Activated CD8-positive, alpha-beta T cell treated with anti-CD3 and anti-CD28 coated beads for 36 hours (primary cell): ENCODE measurements at places on chromosomes 2 and 18. TPM values are rescaled to one million over a fixed set of nuclear protein-coding genes. Genes with fewer than 3 reads are reported as not detected.

The STAT4 gene
- total RNA-seq = 72.2 TPM

DNA sequence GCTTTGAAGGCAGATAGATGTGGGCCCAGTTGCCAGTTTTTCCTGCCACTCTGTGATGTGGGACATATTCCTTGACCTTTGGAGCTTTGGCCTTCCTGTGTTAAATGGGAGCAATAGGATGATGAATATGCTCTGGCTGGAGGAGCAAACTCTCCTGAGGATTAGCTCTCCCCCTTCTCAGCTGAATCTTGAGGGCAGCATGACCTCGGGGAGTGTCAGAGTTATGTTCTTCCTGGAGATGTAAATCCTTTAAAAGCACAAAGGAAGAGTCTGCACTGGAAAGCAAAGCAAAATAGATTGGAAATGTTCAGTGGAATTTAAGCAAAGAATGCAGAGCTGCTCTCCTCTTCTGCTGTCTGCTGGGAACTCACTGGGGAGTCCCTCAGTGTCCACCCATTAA lies 160.1 kb downstream of the ALK start:
- no peaks in the 10 kb centered on the region for H3K27me3 ChIP-seq
- H3K4me3 ChIP-seq = no peak overlapping the region
- H3K36me3 ChIP-seq = no peaks in the 10 kb centered on the region
- H3K4me1 ChIP-seq = no peaks in the 10 kb centered on the region
- DNase-seq = no peak

DNA sequence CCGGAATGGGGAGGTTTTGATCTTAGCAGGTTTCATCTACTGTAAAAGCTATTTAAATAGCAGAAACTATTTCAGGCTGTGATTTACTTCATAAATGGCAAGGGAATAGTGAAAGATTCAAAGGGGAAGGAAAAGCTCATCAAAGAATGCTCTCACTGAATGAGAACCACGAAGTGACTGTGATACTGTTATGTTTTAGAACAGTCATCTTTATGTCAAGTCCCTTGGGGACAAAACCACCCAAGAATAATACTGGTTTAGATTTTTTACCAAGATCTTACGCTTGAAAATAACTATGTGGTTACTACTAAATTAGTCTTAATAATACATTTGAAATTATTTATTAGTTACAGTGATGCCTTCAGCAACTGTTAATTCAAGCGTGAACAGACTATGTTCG lies 28.1 kb downstream of the FARSB start:
- H3K36me3 ChIP-seq = peaks cover 51% of the 10 kb centered on the region
- H3K27ac ChIP-seq = no peak overlapping the region
- H3K4me1 ChIP-seq = no peaks in the 10 kb centered on the region
- no peaks in the 10 kb centered on the region for H3K27me3 ChIP-seq

GRCh38 chr2:126894082-126894481 lies 4.6 kb upstream of the TEX51 start:
- no peaks in the 10 kb centered on the region for H3K36me3 ChIP-seq
- no peak overlapping the region for H3K27ac ChIP-seq
- no peak for DNase-seq
- no peaks in the 10 kb centered on the region for H3K4me1 ChIP-seq

GRCh38 chr2:8923183-8923582 lies 80.3 kb downstream of the MBOAT2 start:
- H3K36me3 ChIP-seq = no peaks in the 10 kb centered on the region
- no peak overlapping the region for H3K4me3 ChIP-seq
- no peak overlapping the region for H3K27ac ChIP-seq
- peaks cover 1% of the 10 kb centered on the region for H3K27me3 ChIP-seq
- no peak for DNase-seq

DNA sequence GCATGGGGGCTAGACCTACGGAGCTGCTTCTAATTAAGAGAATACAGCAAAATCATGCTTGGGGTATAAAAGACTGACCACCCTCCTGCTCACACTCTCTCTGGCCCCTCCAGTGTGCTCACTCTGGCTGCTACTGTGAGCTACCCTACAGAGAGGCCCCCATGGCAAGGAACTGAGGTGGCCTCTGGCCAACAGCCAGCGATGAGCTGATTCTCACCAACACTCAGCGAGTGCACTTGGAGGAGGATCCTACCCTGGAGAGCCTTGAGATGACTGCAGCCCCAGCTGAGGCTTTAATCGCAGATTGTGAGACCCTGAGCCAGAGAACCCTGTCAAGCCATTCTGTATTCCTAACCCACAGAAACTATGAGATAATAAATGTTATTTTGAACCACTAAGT lies 88.2 kb downstream of the GFPT1 start:
- H3K27me3 ChIP-seq = peaks cover 6% of the 10 kb centered on the region
- no peak overlapping the region for H3K27ac ChIP-seq
- DNase-seq = no peak
- H3K36me3 ChIP-seq = no peaks in the 10 kb centered on the region
- no peak overlapping the region for H3K4me3 ChIP-seq

DNA sequence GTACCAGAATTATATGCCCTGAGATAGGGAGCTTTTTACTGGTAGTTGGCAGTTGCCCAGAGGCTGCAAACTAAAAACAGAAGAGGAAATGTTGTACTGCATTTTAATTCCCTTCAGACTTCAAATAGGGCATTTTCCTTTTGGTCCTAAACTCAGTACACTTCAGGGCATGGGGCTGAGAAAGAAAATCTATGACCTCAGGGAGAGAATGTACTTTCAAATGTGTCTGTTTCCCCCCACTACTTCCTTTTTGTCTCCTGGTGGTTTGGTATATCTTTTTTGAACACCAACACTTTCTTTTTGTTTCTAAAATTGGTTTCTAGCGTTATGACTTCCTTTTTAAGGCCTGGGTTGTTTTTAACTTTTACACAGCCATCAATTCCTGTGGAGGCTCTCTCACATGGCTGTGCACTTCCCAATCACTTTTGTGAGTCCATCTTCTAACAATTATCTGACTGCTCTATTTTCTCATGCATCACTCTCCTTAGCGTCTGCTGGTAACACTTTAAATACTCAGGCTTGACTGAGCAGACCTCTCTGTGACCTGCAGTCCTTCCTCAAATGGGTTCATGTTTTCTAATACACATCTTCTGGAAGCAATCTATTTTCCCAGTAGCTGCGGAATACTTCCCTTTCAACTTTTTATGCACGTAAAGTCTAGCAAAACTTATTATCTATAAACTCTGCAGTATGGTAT lies 596.0 kb downstream of the LRP1B start:
- H3K36me3 ChIP-seq = no peaks in the 10 kb centered on the region
- H3K27ac ChIP-seq = no peak overlapping the region
- H3K27me3 ChIP-seq = no peaks in the 10 kb centered on the region
- H3K4me3 ChIP-seq = no peak overlapping the region

The SKOR2 gene
- not detected for total RNA-seq

DNA sequence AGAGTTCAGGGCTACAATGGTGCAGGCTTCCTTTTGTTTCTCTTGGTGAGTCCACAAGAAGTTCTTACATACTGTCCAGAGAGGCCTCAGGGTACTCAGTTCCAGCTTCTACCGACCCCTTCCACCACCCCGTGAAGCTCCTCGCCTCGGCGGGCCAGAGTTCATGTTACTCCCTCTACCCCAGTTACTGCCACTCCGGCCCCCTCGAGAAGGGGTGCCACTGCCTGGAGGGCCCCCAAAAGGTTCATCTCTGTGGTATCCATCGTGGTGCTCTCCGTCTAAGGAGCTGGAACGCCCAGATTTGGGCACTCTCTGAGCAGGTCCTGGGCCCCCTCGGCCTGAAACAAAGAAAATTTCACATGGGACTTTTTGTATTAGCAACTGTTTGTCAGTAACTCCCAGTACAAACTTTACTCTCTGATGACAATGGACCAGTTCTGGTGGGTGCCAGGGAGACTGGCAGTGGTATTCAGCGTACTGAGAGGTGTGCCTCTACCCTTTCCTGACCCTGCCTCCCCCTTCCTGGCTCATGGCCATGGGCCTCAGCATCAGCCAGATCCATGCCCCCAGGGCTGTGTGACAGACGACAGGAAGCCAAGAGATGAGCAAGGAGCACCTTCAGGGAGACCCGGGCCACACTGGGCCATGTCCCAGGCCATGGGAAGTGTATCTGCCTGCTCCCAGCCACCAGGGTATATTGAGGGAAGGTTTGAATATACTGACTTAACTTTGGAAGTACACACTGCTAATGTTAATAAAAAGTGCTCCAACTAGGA lies 5.1 kb downstream of the SFT2D3 start:
- H3K27me3 ChIP-seq = no peaks in the 10 kb centered on the region
- H3K4me1 ChIP-seq = peaks cover 28% of the 10 kb centered on the region
- DNase-seq = no peak
- peaks cover 58% of the 10 kb centered on the region for H3K36me3 ChIP-seq
- H3K27ac ChIP-seq = peak overlapping the region; percentile 49

The PPP1R7 gene
- 82.9 TPM for total RNA-seq

- no peak overlapping the region for H3K27ac ChIP-seq
- no peaks in the 10 kb centered on the region for H3K4me1 ChIP-seq
- DNase-seq = no peak
- no peaks in the 10 kb centered on the region for H3K36me3 ChIP-seq
Observed at GRCh38 chr18:67845035-67845434, 328.5 kb upstream of the DSEL start.

DNA sequence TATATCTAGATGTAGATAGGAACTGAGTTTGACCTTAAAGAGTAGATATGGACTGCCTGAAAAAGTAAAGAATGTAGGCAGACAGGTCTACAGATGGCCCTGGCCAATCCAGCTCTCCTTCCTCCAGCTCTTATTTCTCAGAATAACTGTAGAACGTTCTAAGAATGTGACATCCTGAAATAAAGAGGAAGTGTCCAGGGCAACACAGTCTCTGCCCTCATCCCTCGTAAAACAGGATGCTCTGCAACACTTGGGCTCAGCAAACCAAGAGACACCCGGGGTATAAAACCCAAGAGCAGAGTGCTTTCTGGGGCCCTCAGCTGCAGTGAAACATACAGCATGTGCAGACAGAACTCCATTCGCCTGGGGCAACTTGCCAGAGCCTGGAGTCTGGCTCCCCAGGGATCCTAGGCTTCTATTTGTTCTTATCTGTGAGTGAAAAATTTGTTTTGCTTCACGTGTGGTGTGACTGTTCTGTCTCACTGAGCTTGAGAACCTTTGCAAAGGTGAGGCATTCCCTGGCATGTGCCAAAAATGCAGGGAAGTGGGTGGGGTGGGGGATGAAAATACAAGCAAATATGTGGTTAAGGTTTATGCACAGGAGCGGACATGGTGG lies 401.0 kb downstream of the SETBP1 start:
- H3K27ac ChIP-seq = no peak overlapping the region
- peaks cover 10% of the 10 kb centered on the region for H3K27me3 ChIP-seq
- no peak for DNase-seq
- no peaks in the 10 kb centered on the region for H3K4me1 ChIP-seq

- no peak overlapping the region for H3K27ac ChIP-seq
- DNase-seq = no peak
- H3K4me1 ChIP-seq = no peaks in the 10 kb centered on the region
- no peaks in the 10 kb centered on the region for H3K27me3 ChIP-seq
Observed at GRCh38 chr18:45034179-45034578, 353.5 kb downstream of the SETBP1 start.

DNA sequence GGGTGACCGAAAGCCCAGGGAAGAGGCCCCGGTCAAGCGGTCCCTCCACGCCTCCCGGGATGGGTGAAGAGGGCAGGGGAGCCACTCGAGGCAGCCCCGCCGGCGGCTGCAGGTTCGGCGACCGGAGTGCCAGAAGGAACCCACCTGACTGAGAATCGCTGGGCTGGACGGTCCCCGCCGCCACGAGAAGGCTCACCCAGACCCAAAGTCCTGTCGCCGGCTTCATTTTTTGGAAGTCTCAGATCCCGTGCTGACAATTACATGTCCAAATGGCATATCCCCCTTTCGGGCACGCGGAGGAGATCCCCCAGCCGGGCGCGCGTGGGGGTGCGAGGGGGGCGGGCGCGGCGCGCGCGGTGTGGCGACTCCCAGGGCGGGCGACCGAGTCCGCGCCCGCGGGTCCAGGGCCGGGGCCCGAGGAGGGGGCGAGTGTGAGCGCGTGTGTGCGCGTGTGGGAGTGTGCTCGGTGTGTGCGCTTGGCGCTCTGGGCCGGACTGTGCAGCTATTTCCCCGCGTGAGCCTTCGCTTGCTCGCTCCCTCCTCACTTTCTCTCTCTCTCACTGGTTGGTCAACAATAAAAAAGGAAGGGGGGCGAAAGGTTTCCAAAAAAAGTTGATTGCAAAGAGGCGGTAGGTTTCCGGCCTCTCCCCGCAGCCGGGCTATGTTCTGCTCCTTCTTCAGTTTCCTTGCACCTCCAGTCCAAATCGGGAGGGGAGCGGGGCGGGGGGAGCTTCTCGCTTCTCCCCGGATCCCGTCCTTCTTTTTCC lies at the start of gene ERBB4:
Gene ERBB4 (minus strand): TSS at position 498 of the 767 bp plus-strand sequence. CDS start 272 bp downstream, at position 226.
- H3K4me1 ChIP-seq = peaks cover 16% of the 10 kb centered on the region
- no peak within 1 kb of the TSS for H3K27ac ChIP-seq
- H3K27me3 ChIP-seq = peaks cover 45% of the 10 kb centered on the region
- no peaks in the 10 kb centered on the region for H3K36me3 ChIP-seq
- peak within 1 kb of the TSS; percentile 18 for H3K4me3 ChIP-seq

DNA sequence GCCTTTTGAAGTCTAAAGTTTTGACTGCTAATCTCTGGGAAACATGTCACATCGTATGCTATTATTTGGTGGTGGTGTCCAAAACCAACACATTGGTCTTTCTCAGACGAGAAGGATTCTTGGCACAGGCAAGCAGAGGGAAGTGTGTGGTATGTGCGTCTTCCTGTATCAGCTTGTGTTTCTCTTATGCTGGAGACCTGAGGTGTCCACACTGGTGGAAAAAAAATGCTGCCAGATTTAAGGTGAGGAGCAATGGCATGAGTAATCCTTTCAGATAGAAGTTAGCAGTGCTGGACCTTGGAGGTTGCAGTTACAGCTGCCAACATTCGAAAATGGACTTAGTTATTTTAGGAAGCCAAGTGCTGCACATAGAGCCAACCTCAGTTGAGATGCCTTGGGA lies 11.7 kb upstream of the FHL2 start:
- H3K36me3 ChIP-seq = no peaks in the 10 kb centered on the region
- H3K4me1 ChIP-seq = no peaks in the 10 kb centered on the region
- H3K4me3 ChIP-seq = no peak overlapping the region

The AQP4 gene
- total RNA-seq = not detected

The DSEL gene
- 0.13 TPM for total RNA-seq

The AQP12B gene
- total RNA-seq = not detected

GRCh38 chr18:78996741-78997490 lies 17.3 kb downstream of the SALL3 start:
- H3K27me3 ChIP-seq = peaks cover 6% of the 10 kb centered on the region
- H3K4me3 ChIP-seq = no peak overlapping the region
- H3K36me3 ChIP-seq = no peaks in the 10 kb centered on the region

- peak; percentile 76 for DNase-seq
- H3K27ac ChIP-seq = peak overlapping the region; percentile 83
- H3K4me3 ChIP-seq = peak overlapping the region; percentile 3
- H3K36me3 ChIP-seq = no peaks in the 10 kb centered on the region
- no peaks in the 10 kb centered on the region for H3K27me3 ChIP-seq
Observed at GRCh38 chr2:216017365-216017764, 4.0 kb upstream of the MREG start.

- no peak overlapping the region for H3K4me3 ChIP-seq
- H3K4me1 ChIP-seq = no peaks in the 10 kb centered on the region
- H3K27ac ChIP-seq = no peak overlapping the region
- no peaks in the 10 kb centered on the region for H3K36me3 ChIP-seq
Observed at GRCh38 chr2:220556658-220557057, 929.2 kb downstream of the SLC4A3 start.

The DUSP19 gene
- 2.1 TPM for total RNA-seq
